ENCODE measurements at places on chromosomes 16 and 17.

DNA sequence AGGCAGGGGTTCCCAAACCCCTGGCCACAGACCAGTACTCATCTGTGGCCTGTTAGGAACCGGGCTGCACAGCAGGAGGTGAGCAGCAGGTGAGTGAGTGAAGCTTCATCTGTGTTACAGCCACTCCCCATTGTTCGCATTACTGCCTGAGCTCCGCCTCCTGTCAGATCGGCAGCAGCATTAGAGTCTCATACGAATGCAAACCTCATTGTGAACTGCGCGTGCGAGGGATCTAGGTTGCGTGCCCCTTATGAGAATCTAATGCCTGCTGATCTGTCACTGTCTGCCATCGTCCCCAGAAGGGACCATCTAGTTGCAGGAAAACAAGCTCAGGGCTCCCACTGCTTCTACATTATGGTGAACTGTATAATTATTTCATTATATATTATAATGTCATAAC lies 25.1 kb upstream of the RMI2 start:
- no peak for DNase-seq

- peak; percentile 18 for DNase-seq
Measured at GRCh38 chr17:45852535-45853297, 8.0 kb downstream of the SPPL2C start.

GRCh38 chr16:17696616-17697015 lies 225.9 kb upstream of the XYLT1 start:
- no peak for DNase-seq

GRCh38 chr17:36934144-36934691 lies 3.1 kb upstream of the LHX1 start:
- DNase-seq = no peak

GRCh38 chr17:79777894-79778503 lies at the start of gene CBX2:
TSS of gene CBX2 (plus strand) at chr17:79778148. CDS start at chr17:79778236, 88 bp downstream.
- peak; percentile 74 for DNase-seq

All from stimulated activated CD8-positive, alpha-beta memory T cell treated with anti-CD3 and anti-CD28 coated beads, Interleukin-15, amount 100 ng/mL, for 48 hours (primary cell).